Stomach (tissue), 19 donors: ENCODE measurements at places on chromosomes 1 and 21. TPM values are rescaled to one million over a fixed set of nuclear protein-coding genes. Genes with fewer than 3 reads are reported as not detected.

The TNNI3K gene
- total RNA-seq, result not detected

- peak within 1 kb of the TSS; percentile 99 for H3K27ac ChIP-seq
- peaks cover 35% of the 10 kb centered on the region for H3K4me1 ChIP-seq
- DNase-seq, result no peak
- no peaks in the 10 kb centered on the region for H3K27me3 ChIP-seq
Observed at GRCh38 chr1:155207806-155208540, at the start of gene THBS3. TSS of gene THBS3 (minus strand) at chr1:155207897. CDS start at chr1:155207876, 21 bp downstream.

DNA sequence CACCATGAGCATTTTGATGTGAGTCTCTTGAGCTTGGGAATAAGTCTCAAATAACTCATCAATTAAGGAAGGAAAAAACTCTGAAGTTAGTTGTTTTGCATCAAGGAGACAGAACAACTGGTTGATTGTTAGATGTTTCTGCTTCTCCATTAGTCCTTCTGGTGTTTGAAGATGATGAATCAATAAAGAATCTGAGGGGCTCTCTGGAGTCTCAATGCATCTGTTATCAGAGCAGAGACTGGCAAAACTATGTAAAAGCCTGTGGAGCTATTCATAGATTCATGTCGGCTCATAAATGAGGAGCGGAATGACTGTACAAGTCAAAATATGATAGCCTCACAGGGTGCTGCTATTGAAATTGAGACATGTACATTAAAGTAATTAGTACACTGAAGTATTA is 73.3 kb upstream of the ZC3H11B start:
- no peak for DNase-seq
- no peaks in the 10 kb centered on the region for H3K36me3 ChIP-seq
- H3K4me3 ChIP-seq, result no peak overlapping the region

DNA sequence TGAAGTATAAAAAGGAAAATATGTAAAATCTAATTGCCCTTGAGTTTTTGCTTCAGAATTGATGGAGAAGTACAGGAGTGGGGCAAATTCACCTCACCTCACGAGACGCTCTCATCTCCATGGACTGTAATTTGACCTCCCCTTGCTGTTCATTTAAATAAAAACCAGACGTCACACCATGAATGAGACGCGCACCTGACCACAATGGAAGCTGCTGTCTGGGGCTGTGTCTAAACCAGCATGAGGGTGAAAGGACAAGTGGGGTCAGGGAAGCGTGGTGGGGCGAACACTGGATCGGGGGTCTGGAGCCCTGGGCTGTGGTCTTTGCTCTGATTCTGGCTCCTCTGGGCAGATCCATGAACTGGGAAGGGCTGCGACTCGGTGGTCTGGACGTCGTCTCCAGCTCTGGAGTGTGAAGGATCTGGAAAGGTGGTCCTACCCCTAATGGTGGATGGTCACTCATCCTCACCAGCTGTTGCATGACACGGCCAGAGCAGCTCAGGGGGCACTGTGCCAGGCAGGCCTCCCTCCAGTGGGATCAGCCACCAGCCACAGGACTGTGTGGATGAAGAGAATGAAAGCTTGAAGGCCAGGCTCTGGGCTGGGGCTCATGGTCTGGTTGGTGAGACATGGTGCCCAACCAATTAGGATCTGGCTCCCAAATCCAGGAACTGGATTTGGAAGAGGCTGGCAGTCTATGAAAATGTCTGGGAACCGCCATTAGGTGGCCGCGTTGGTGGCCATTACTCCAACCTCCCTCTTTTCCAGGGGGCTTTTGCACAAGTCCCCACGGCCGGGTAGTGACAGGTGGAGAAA is 728.6 kb downstream of the PTPRU start:
- no peaks in the 10 kb centered on the region for H3K36me3 ChIP-seq
- no peaks in the 10 kb centered on the region for H3K27me3 ChIP-seq
- peak; percentile 24 for DNase-seq
- no peaks in the 10 kb centered on the region for H3K4me1 ChIP-seq
- H3K27ac ChIP-seq, result no peak overlapping the region

DNA sequence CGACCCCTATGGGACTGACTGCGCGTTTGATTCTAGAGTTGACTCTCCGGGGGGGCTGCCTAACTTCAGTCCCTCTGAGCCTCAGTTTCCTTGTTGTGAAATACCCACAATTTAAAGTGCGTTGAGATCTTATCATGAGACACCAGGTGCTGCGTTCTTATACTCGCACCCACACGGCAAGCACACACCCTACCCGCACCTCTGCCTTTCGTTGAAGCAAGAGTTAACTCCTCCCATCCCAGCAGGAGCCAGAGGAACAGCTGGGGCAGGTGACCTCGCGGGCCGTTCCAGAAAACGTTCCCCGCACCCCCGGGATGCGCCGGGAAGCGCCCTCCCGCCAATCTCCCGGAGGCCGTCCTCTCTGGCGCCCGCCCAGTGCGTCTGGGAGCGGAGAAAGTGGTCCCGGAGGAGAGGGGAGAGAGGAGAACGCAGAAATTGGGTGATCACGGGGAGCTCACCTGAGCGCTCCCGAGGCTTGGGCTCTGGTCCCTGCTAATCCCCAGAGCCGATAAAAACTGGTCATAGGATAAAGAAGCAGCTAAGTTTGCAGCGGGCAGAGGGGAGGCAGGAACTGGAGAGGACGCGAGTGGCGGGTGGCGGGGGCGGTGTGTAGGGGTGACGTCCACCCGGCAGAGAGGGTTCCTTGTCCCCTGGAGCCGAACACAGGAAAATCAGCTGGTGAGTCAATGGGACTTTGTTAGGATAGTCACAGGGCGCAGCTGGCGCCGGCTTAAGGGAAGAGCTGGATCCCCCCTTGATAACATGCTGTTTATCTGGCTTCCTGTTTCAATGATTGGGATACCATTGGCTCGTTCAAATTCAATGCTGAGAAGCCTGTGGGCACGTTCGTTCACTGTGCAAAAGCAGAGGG is 869 bp downstream of the NAV1 start:
- DNase-seq, result peak; percentile 73
- peak overlapping the region; percentile 73 for H3K27ac ChIP-seq
- H3K4me3 ChIP-seq, result peak overlapping the region; percentile 70
- H3K4me1 ChIP-seq, result peaks cover 43% of the 10 kb centered on the region
- no peaks in the 10 kb centered on the region for H3K27me3 ChIP-seq
